ENCODE measurements at places on chromosomes 11 and 22.

GRCh38 chr11:71103266-71103665 lies 149.1 kb downstream of the SHANK2 start:
- DNase-seq: no peak

DNA sequence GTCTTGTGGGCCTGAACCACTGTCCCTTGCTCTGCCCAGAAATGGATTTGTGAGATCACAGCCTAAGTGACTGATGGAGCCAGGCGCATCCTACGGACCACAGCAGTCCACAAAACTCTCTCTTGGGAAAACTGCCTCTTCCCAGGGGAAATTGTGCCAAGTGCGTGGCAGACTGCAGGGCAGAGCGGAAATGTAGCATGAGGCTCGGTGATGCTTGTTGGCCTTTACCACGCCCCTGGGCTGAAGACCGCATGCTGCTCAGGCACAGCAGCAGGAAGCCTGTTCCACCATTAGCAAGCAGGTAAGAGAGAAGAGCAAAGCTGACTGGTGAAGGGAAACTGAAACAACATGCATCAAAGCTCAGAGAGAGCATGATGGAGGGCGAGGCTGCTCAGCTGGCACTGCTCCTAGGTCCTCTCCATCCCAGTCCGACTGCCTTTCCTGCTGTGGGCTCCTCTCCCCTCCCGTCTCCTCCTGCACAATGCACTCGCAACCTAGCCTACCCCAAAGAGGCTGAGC lies 26.5 kb upstream of the SCARF2 start:
- peak; percentile 56 for DNase-seq

- DNase-seq: no peak
Observed at GRCh38 chr22:49018601-49019000, 809.1 kb downstream of the BRD1 start.

DNA sequence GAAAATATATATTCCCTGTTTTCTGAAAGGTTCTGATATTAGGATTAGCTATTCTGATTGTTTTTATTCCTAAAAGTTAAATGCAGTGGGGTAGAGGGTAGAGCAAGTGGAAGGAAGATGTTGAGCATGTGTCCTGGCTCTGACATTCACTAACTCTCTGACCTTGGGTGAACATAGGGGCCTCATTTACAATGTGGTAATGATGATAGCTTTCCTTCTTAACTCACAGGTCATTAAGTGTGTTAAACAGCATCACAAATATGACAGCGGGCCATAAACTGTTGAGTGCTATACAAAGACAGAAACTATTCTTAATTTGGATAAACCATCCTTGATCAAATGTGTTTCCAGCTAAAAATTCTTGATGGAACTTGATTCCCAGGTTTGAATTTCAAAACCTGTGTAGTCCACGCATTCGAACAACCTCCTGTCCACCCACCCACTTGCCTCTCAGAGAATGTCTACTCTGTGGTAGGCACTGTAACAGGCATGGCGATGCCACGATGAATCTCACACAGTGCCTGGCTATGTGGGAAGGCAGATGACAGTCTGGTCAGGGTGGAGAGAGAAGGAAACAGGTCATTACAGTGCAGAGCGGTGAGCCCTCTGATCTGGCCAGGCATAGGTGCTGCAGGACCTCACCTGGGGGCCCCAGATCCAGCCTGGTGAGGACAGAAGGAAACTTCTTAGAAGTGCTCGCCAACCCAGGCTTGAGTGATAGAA lies 19.3 kb upstream of the PEX26 start:
- DNase-seq: no peak

DNA sequence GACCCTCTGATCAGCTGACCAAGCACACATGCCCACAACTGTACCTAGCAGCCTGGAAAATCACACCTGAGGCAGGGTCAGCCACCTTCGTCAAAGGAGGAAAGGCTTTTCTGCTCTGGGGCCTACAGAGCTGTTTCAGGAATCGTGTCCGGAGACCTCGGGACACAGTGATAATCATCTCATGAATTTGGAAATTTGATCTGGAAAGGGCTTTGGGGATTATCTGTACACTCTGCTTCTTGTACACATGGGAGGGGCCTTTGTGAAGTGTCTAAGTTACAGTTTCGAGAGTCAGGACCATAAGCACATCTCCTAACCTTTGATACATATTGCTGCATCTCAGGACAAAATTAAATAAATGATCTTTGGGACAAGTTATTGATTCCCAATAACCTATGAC lies 1421.2 kb upstream of the TENM4 start:
- no peak for DNase-seq

- no peak for DNase-seq
Observed at GRCh38 chr11:36296884-36297543, 926 bp downstream of the PRR5L start.

DNA sequence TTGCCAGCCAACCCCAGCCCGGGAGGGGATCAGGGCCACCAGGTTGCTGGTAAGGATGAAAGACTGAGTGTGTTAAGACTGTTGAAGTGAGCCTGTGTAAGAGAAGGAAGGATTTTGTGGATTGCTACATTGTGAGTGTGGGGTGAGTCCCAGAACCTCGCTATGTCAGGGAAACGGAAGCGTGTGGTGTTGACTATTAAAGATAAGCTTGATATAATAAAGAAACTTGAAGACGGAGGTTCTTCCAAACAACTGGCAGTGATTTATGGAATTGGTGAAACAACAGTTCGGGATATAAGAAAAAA lies 627 bp downstream of the JRKL start:
- no peak for DNase-seq

DNA sequence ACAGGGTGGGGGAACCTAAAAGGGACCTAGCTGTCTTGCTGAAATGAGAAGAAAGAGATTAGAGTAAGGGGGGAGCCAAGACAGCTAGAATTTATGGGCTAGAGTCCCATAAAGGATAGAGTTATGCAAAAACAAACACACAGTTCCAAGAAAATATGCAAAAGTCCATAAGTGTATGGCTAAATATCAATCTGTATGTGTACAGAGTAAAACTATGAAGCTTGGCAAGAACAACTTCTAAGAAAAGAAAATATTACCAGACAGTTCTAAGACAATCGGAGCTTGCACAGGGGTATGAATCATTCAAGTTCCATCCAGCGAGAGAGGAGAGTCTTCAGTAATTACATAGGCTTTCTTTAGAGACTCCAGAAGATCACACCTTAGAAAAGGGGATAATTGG lies 41.8 kb downstream of the GDPD4 start:
- DNase-seq: no peak

DNA sequence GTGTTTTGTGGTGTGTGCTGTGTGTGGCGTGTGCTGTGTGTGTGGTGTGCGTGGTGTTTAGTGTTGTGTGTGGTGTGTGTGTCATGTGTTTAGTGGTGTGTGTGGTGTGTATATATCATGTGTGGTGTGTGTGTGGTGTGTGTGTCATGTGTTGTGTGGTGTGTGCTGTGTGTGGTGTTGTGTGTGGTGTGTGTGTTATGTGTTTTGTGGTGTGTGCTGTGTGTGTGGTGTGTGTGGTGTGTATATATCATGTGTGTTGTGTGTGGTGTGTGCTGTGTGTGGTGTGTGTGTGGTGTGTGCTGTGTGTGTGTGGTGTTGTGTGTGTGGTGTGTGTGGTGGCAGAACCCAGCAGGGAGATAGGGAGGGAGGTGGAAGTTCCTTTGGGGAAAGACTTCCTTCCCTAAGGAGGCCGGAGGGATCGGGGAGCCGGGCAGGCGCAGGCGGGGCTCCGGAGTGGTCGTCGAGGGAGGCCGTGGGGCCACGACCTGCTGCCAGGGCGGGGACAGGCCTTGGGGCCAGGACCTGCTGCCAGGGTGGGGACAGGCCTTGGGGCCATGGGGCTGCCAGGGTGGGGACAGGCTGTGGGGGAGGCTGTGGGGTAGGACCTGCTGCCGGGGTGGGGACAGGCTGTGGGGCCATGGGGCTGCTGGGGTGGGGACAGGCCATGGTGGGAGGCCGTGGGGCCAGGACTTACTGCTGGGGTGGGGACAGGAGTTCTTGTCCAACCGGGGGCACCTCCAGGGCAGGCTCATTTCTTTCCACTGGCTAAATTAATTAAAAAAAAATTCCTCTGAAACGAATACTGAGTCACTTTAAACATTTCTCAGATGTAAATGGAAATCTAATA lies 15.2 kb downstream of the PIM3 start:
- DNase-seq: peak; percentile 67

DNA sequence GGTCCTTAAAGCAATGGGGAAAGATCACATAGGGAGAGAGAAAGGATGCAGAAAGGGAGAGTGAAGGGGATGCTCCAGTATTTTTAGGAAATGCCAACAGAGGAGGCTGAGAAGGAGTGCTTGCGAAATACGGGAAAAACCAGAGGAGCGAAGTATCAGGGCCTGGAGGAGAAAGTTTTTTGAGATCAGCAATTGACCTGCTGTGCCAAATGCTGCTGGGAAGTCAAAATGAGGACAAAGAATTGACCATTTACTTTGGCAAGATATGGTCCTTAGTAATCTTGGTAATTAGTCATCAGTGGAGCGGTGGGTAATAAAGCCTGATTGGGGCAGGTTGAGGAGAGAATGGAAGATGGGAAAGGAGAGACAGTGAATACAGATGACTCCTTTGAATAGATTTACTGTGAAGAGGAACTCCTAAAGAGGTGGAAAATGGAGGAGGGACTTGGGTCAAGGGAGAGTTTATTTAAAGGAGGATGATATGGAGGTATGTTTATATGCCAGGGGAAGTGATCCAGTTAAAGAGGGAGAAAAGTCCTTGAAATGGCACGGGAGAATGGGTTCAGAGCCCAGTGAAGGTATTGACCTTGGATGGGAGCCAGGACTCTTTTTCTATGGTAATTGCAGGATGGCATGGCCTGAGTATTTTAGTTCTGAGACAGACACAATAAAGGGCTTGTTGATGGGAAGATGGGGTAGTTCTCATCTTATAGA lies 111.5 kb downstream of the PKNOX2 start:
- DNase-seq: no peak
